Glutamatergic neuron (in vitro differentiated cells): ENCODE measurements at places on chromosomes 6 and 20. TPM values are rescaled to one million over a fixed set of nuclear protein-coding genes. Genes with fewer than 3 reads are reported as not detected.

DNA sequence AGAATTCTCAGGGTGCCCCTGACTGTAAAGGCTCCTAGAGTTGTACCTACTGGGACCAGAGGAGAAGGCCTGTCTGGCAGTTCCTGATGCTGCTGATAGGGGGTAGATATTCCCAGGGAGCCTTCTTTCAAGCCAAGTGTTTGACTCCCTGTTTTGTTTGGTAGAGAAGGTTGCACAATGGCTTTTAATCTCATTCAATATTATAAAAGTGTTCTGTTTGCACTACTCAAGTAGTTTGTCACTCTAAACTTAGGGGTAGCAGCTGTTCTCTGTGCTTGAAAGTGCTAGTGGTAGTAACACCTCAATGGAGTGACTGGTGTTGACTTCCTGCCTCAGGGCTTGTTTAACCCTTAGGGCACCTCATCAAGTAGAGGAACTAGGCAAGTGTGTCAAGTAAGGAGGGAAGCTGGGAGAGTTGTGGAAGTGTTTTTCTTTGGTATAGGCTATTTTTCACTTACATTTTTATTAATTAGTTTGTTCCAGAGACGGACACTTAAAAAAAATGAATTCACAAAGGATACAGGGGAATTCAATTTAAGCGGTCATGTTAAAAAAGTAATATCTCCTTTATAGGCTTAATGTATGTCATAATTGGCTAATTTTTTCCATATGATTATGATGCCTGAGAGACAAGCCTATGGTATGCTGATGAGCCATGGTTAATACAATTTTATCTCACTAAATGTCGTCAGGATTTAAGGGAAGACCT, 38.1 kb downstream of the BICRAL start:
- DNase-seq = no peak

DNA sequence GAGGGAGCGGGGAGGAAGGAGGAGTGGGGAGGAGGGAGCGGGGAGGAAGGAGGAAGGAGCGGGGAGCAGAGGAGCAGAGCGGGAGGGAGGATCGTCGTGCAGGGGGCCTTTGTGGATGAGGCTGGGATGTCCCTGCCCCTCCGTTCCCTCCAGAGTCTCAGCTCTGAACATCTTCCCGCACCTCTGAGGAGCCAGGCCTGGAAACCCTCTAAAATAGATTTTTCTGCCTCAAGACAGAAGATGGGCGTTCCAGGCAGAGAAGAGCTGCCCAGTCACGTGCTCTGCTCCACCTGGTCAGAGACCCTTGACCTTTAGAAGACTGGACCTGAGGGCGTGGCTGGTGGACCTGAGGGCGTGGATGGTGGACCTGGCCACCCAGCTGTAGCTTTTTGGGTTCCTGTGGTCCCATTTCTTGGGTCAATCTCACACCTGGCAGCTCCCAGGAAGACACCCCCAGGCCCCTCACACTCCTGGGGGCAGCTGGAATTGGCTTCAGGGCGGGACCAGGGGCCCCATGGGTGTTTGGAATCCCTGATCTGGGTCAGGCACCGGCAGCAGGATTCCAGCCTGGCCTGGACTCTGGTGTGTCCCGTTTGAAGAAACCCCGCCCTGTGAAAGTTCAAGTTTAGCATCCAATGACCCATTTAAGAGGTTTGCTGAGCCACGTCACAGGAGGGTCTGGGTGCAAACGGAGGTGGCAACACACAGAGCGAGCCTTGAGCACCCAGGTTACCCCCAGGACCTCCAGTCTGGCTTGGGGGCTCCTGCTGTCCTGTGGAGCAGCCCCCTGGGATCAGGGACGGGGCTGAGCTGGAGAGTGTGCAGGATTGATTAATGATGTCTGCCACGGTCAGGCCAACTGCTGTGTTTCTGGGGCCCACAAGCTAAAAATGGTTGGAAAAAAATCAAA, 96.9 kb upstream of the BHLHE23 start:
- peak; percentile 29 for DNase-seq

DNA sequence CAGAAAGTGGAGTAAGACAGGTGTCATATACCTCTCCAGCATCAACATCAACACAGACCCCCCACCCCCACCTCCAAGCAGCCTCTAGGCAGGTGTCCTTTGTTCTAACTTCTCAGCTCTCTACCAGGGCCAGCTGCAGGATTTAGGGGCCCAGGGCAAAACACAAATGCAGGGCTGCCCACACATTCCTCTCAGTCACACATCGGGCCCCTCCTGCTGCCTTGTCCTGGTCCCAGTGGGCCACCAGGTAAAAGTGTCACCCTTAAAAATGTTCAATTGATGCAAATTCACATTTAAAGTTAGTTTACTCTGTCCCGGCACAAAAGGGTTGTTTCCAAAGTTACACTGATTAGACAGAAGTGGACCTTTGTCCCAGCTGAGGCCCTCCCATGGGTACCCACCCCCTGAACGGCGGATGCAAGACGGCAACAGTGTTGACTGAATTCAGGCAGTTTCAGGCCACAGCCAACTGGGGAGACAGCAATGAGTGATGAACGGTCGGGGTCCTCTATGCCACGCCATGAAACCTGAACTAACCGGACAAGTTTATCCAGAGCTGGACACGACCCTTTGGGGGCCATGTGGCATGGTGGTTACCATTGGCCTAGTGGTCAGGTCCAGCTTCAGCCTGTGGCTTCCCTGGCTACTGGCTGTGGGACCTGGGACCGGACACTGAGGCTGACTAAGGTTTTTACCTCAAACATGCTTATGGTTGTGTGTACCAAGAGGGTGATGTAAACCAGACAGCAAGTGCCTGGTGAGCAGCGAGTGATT, 52.2 kb upstream of the UNC93A start:
- no peak for DNase-seq

- DNase-seq = peak; percentile 76
These were observed 14.5 kb downstream of the ADISSP start for GRCh38 chr20:3753098-3753497.

GRIK2 gene
- 95.5 TPM for total RNA-seq

EFCAB8 gene
- total RNA-seq = not detected

KCNK5 gene
- total RNA-seq = 0.71 TPM

DNA sequence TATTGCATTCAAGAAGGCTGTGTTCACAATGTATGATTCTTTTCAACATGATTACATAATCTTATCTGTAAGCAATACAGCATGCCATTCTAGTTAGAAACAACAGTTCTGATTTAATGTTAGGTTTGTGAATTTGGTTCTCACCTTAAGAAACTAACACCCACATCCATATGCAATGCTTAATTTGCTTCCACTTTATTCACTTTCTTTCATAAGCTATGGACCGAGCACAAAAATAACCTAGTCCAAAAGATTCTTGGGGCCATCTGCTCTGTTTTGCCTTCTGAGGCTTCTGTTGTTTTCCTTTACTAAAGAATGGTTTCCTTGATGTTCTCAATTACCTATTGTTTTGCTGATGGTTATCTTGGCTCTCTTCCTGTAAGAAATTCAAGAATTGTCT, 258.2 kb downstream of the EYS start:
- DNase-seq = no peak

SLCO4A1 gene
- 26.5 TPM for total RNA-seq

DNA sequence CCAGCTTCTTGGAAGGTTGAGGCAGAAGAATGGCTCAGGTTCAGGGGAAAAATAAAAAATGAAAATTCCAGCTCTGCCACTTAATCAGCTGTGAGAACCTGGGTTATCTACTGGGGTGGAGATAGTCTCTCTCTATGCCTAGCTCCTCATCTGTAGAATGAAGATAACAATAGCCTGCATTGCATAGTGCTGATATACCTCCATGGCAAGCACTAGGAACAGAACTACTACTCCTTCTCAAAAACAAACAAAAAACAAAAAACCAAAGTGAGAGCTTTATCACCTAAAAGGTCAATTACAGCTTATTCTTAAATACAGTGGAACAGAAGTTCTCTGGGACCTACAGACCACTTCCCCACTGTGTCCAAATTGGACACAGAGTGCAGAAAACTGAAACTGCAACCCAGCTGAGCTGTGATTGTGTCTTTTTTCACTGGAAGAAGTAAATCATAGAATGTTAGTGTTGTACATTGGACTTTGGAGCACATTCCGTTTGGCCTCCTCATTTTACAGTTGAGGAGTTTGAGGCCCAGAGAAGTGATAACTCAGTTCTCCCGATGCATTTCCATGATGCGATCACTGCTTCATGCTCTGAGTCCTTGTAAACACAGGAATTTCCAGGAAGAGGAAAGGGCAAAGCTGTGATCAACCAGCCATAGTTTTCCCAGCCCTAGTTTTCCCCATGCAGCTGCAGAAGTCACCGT, 23.3 kb downstream of the MTFR2 start:
- DNase-seq = no peak

KIAA1586 gene
- 31.3 TPM for total RNA-seq

GRCh38 chr6:169865346-169866139, 114.1 kb downstream of the ERMARD start:
- DNase-seq = no peak

DNA sequence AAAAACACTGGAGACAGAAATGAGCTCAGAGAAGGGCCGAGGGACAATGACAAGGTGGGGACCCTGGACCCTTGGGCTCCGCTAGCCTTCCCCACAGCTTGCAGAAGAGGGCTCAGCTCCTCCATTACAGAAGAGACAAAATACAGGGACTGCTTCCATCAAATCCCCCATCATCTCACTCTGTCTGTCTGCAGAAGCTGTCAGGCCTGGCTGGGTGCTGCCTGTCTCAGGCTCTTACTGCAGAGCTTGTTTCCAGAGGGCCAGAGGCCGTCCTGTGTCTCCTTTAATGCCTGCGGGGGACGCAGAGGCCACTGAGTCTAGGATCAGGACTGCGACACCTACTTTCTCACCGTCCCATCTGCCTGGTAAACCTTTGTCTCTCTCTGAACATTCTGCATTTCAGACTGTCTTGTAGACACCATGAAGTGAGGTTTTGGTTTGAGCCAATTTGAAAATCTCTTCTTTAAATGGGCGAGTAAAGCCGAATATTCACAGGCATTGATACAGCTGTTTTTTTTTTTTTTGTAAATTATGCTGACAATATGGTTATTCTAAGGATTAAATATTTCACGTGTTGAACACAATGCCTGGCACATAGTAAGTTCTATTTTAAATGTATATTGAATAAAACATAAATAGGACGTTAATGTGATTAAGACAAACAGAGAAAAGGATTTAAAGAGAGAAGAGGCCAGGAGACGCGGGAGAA, 28.3 kb downstream of the RNASET2 start:
- DNase-seq = no peak

DNA sequence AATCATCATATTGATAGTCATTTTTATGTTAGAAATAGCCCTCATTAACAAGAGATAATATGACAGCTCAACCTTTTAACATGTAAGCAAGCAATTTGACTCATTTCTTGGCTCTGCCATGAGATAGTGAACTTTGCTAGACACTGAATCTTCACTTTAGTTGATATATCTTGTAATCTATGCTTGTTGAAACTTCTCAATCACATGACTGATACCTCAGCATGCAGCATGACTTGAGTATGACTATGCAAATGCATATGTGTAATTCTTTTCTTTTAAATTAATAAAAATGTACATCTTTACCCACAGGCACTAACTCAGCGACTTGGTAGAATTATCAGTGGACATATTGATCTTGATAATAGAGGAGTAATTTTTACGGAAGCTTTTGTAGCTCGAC, 6.6 kb downstream of the UFL1 start:
- no peak for DNase-seq

DNA sequence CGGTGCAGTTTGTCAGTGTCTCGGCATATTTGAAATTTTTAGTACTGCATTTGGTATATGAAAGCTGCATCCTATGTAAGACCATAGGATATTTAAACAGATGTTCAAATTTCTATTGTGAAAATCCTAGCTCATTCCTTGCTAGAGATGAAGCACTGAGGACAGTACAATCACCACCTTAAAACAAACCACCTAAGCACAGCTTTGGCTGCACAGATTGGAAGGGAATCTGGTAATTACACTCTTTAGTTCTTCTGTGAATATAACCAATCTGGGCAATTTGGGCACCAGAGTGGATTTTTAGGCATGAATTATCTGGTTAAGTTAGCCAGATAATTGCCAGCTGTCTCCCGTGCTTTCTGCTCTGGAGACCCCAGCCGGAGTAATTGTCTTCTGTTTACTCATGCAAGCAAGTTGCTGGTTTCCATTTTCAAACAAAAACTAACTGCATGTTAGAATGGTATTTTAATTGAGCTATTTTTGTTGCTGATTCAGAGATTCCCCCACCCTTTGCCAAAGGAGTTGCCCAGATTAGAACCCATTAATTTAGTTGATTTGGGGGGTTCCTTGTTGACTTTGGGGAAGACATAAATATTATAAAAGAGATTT, 36.9 kb downstream of the E2F3 start:
- DNase-seq = no peak

ERGIC3 gene
- total RNA-seq = 233 TPM

GTSF1L gene
- total RNA-seq = not detected

AFDN gene
- total RNA-seq = 552 TPM

- no peak for DNase-seq
These were observed 55.8 kb upstream of the HIVEP2 start for GRCh38 chr6:143000811-143001210.

- no peak for DNase-seq
These were observed 150.7 kb upstream of the PLCB4 start for GRCh38 chr20:8918145-8918544.

DNA sequence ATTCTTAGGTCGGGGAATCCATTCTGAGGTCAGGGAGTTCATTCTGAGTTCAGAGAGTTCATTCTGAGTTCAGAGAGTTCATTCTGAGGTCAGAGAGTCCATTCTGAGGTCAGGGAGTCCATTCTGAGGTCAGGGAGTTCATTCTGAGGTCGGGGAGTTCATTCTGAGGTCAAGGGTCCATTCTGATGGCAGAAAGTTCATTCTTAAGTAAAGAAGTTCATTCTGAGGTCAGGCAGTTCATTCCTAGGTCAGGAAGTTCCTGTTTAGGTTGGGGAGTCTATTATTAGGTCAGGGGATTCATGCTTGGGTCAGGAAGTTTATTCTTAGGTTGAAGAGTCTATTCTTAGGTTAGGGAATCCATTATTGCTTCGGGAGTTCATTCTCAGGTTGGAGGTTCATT, 16.5 kb upstream of the NXT1 start:
- no peak for DNase-seq

GRCh38 chr6:163226836-163227485, 187.6 kb upstream of the QKI start:
- no peak for DNase-seq

DNA sequence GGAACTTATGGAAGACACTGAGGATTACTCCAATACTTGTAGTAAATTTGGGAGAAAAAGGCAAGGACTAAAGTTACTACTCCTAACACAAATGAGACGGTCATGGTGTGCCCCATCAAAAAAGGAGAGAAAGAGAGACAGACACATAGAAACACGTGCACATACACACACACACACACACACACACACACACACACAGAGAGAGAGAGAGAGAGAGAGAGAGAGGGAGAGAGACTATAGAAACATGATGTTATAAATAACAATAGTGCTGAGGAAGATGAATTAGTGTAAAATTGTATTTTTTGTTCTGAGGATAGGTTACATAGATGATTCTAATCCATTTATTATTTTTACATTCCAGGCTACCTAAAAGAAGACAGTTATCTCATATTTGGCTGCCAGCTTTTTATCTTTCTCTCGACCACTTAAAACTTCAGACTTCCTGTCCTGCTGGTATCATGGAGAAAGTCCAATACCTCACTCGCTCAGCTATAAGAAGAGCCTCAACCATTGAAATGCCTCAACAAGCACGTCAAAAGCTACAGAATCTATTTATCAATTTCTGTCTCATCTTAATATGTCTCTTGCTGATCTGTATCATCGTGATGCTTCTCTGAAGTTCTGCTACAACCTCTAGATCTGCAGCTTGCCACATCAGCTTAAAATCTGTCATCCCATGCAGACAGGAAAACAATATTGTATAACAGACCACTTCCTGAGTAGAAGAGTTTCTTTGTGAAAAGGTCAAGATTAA, 10.5 kb downstream of the PLN start:
- no peak for DNase-seq

ACTL10 gene
- 1.0 TPM for total RNA-seq
